AG04450 (cell line): ENCODE measurements at places on chromosomes 1 and 21.
A peak's percentile ranks its signal among the peaks of the same experiment; 100 is the strongest.

- DNase-seq = no peak
These were observed 134.0 kb downstream of the TOMM20 start for GRCh38 chr1:234994436-234995295.

DNA sequence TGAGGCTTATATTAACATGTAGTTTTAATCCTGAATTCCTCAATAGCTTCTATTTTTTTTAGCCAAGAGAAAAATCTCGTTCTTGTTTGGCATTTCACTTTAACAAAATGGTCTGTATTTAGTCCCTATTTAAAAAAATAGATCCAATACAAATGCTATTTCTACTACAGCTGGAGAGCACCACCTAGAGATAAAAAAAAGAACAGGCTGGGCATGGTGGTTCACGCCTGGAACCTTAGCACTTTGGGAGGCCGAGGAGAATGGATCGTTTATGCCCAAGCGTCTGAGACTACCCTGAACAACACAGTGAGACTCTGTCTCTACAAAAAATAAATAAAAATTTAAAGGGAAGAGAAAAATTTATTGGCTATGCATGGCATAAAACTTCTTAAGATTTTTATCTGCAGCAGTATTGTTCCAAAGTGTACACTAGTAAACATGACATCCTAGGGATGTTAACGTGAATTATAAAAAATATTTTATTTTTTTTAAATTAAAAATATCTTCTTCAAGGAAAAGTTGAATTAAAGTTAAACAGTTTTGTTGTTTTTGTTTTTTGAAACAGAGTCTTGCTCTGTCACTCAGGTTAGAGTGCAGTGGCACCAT, 4.4 kb downstream of the ST7L start:
- DNase-seq = peak; percentile 11

- no peak for DNase-seq
These were observed 256.9 kb downstream of the GPATCH2 start for GRCh38 chr1:217373761-217374701.

DNA sequence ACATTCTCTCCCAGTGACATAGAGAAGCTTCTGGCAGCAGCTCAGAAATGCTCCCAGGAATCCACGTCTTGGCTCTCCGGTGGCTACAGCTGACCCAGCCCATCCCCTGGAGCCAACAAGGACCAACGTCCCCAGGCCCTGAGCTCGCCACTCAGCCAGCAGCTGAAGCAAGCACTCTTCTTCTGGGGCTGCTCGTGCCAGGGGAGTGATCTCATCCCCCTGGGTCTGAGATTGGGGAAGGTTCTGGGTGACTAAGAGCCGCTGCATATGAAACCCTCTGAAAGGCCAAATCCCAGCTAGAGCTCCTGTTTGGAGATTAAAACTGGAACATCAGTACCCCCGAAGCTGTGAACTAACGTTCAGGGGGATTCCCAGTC, 487.9 kb downstream of the NPHP4 start:
- DNase-seq = no peak

GRCh38 chr1:78520216-78520615, 29.4 kb downstream of the PTGFR start:
- no peak for DNase-seq

- DNase-seq = no peak
These were observed 9.9 kb downstream of the MYOM3 start for GRCh38 chr1:24101796-24102586.

GRCh38 chr1:61620536-61620935, 104.4 kb downstream of the TM2D1 start:
- no peak for DNase-seq

- DNase-seq = no peak
These were observed 42.7 kb downstream of the ZSCAN20 start for GRCh38 chr1:33515112-33515511.

GRCh38 chr1:76872944-76873343, 5.7 kb downstream of the ST6GALNAC5 start:
- no peak for DNase-seq

DNA sequence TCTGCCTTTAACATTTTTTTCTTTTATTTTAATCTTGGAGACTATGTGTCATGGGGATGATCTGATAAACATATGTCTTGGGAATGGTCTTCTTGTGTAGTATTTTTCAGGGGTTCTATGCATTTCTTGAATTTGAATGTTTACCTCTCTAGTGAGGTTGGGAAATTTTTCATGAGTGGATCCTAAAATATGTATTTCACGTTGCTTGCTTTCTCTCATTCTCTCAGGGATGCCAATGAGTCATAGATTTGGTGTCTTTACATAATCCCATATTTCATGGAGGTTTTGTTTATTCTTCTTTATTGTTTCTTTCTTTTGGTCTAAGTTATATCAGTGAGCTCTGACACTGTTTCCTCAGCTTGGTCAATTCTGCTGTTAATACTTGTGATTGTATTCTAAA, 1237.2 kb downstream of the PLA2G4A start:
- peak; percentile 3 for DNase-seq

DNA sequence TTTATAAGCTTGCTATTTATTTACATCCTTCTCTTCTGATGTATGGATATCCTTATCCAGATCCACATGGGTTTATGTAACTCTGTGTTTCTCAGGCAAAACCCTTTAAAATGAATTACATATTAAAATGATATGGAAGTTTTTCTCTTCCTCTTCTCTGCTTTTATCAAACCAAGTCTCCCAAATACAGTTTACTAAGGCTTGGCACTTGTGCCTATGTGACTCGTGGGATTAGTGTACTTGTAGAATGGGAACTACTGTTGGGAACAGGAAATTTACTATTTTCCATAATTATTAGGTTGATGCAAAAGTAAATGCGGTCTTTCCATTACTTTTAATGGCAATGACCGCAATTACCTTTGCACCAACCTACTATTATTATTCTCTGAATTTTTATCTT, 14.8 kb downstream of the SIM2 start:
- no peak for DNase-seq

DNA sequence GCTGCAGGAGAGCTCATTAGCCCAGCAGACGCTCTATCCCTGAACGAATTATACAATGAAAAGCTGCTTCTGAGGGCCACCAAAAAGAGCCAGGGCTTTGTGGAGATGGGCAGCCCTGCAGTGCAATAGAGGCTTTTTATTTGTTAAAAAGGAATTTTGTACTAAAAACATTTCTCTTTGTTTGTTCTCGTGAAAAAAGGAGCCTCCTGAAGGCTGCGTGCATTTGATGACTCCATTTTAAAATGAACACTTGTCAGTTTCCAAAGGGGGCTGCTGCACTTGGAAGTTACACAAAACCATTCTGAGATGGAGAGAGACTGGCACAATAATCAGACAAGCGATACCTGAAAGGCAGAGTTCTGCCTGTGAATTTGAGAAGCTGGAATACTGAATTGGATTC, 202.8 kb downstream of the NTNG1 start:
- no peak for DNase-seq

- no peak for DNase-seq
These were observed 47.8 kb downstream of the DAB1 start for GRCh38 chr1:57376041-57376440.

DNA sequence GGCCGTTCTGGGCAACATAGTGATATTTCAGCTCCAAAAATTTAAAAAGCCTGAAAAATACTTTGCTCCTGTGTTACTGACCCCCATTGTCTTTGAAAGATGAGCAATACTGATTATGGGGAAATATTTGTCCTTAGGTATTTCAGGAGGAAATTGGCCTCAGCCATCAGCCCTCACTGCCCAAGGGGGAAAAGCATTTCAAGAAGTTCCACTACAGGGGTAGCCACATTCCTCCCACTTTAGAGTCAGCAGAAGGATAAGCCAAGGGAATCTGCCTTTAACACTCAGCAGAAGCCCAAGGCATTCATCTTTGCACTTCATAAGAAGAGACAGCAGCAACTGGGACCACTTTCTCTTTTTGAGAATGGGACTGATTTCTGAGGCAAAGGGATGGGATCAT, 40.5 kb upstream of the ZNF326 start:
- DNase-seq = no peak

DNA sequence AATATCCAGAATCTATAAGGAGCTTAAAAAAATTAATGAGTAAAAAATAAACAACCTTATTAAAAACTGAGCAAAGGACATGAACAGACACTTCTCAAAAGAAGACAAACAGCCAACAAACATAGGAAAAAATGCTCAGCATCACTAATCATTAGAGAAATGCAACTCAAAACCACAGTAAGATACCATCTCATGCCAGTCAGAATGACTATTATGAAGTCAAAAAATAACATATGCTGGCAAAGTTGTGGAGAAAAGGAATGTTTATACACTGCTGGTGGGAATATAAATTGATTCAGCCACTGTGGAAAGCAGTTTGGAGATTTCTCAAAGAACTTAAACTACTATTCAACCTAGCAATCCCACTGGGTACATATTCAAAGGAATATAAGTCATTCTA, 25.3 kb downstream of the PIGK start:
- DNase-seq = no peak

GRCh38 chr21:44596068-44596725, 3.9 kb upstream of the KRTAP10-6 start:
- no peak for DNase-seq

DNA sequence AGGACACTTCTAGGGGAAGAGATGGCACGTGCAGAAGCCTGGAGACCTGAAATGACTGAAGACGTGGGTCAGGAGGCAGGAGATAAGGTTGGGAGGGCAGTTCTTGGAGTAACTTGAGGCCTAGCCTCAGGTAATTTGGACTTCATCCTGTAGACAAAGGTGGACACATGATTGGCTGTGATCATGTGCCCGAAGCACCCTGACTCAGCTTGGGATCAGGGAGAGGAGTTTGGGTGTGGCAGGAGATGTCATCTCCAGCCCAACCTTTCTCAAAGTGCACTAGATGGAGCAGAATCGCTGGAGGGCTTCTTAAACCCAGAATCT, 1.5 kb downstream of the SLC66A1 start:
- no peak for DNase-seq

- DNase-seq = no peak
These were observed 664.5 kb upstream of the NR5A2 start for GRCh38 chr1:199362996-199363395.

- no peak for DNase-seq
These were observed 5.9 kb downstream of the CDC14A start for GRCh38 chr1:100358210-100358609.

GRCh38 chr1:12634696-12635202, 9.1 kb upstream of the AADACL4 start:
- no peak for DNase-seq

DNA sequence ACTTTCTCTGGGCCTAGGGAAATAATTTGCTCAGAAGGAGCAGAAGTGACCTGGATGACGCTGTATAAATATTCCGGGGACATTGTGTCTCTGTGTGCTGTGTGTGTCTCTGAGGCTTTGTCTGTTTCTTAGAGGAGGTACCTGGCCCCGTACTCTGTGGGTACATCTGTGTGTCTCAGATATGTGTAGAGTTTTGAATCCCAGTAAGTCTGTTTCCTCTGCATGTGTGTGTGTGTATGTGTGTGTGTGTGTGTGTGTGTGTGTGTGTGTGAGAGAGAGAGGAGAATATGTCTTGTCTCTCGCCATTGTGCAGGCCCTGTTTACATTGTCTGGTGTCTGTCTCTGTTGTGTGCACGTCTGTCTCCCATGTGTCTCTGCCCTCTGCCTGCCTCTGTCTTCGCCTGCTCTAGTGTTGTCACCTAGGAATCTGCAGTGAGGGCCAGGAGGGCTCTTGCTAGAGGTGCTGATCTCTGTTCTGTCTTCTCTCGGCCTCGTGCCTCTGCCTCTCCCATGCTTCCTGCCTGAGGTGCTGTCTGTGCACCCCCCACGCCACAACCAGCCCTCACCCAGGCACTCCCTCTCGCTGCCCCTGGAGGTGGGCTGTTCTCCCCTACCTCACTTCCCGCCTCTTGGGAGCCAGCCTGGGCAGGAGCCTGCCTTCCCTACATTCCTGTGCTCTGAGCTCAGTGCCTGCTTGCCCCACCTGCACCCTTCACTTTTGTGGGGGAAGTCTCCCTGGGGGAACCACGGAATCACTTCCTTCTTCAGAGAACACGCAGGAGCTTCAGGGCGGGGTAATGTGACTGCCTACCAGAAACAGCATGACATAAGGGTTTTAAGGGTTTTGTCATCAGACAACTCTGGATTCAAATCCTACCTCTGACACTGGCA, 5.9 kb downstream of the MAP7D1 start:
- no peak for DNase-seq

- no peak for DNase-seq
These were observed 28.6 kb downstream of the SGIP1 start for GRCh38 chr1:66562561-66562960.
